ENCODE measurements at places on chromosomes 1 and 21.
A peak's percentile ranks its signal among the peaks of the same experiment; 100 is the strongest.

DNA sequence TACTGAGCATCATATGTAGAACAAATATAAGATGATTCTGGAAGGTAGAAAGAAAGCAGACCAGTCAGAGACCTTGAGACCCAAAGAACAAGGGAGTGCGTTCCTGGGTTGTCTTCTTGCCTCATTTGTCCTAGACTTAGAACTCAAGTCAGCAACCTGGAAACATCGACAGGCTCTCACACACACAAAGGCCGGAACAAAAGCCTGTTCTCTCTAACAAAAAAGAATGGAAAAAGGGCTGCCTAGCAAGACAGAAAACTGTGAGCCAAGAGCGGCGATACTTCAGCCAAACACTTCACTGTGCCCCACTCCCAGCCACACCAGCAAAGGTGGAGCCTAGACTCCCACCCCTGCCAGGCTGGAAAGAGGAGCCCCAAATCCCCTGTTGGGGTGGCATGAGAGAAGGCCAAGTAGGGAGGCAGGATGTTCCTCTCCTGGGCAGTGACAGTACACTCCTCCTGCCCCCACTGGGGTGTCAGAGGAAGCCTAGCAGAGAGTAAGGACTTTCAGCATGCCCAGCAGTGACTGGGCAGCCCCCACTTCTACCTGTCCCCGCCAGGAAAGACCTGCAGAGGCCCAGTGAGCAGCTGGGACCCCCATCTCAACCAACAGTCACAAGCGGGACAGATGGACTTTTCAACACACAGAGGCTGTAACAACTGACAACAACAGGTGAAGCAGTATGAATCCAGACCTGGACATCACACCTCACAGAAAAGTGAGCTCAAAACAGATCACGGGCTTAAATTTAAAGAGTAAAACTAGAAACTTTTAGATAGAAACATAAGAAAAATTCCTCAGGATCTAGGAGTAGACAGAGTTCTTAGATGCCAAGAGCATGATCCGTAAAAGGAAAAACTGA is 33.0 kb downstream of the MRAP start:
- peak; percentile 67 for DNase-seq

DNA sequence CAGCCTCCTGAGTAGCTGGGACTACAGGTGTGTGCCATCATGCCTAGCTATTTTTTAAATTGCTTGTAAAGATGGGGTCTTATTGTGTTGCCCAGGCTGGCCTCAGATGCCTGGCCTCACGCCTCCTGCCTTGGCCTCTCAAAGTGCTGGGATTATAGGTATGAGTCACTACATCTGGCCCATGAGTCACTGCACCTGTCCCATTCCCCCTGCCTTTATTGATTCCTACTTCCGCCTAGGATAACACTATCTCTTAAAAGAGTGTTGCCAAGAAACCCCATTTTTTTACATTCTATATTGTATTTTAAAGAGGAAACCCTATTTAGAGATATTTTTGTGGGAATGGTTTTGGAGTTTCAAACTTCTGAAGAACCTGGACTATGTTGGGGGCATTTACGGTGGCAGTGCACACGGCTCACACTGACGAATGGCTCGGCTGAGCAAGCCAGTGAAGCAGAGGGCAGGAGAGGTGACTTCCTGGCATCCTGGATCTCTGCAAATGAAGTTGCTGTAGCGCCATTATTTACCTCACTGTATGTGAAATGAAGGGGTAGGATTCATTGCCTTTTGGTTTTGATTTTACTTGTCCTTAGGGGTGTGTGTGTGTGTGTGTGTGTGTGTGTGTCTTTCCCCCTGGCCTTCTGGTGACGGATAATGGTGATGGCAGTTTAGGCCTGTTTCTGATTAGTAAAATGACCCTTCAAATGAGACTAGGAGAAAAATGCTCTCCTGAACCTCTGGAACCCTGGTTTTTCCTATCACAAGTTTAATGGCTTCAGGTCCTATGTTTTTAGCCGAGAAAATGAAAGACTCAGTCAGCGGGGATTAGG is 22.5 kb downstream of the KIF26B start:
- no peak for DNase-seq

DNA sequence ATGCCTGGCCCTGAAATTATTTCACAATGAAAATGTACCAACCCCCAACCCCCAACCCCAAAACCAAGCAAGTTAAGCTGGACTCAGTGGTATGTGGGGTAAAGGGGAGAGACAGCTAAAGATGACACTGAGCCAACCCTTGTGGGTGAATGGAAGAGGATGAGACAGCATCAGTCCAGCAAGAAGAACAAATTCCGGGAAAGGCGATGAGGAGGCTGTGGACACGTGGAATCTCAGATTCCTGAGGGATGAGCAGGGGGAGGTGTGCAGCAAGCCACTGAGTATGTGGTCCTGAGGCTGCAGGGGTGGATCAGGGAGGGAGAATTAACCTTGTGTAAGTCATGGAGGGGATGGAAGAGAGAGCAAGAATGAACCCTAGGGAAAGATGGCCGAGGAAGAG is 14.4 kb upstream of the ZNF362 start:
- no peak for DNase-seq

- DNase-seq: peak; percentile 41
Observed at GRCh38 chr21:35932232-35932911, 128.0 kb downstream of the SETD4 start.

GRCh38 chr1:80278936-80279335 is 1272.4 kb upstream of the ADGRL4 start:
- DNase-seq: no peak

DNA sequence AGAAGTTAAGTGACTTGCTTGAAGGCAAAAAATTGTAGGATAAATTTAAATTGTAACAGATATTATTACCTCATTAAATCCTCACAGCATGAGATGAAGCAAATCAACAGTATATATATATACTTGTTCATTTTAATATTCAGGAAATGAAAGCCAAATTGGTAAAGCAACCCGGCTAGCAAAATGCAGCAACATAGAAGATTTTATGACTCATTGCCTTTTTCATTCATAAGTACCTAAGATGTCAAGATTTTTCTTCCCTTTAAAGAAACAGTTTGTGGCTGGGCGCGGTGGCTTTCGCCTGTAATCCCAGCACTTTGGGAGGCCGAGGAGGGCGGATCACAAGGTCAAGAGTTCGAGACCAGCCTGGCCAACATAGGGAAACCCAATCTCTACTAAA is 190.5 kb upstream of the NRIP1 start:
- DNase-seq: no peak

- DNase-seq: no peak
Observed at GRCh38 chr1:67793562-67793961, 39.7 kb downstream of the GNG12 start.

GRCh38 chr1:93061895-93062792 is 16.9 kb upstream of the MTF2 start:
- DNase-seq: no peak

GRCh38 chr1:1891349-1892078 is 627 bp upstream of the GNB1 start:
- DNase-seq: peak; percentile 61

GRCh38 chr1:34060901-34061415 is 104.1 kb downstream of the CSMD2 start:
- no peak for DNase-seq

DNA sequence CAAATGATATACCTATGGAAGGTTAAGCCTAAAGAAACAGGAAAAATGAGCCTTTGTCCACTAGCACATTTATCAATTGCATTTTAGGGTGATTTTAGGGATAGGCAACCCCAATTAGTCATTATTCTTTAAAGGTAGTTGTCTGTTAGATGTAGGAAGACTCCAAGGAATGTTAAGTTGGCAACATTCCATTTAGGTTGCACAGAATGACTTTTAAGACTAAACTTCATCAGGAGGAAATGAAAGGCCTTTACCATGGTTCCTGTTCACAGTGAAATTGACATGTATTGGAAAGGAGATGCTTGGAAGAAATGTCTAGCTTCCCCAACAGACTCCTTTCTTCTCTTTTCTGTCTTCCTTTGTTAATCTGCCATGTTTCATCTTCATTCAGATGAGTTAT is 1.6 kb upstream of the APOBEC4 start:
- DNase-seq: no peak

DNA sequence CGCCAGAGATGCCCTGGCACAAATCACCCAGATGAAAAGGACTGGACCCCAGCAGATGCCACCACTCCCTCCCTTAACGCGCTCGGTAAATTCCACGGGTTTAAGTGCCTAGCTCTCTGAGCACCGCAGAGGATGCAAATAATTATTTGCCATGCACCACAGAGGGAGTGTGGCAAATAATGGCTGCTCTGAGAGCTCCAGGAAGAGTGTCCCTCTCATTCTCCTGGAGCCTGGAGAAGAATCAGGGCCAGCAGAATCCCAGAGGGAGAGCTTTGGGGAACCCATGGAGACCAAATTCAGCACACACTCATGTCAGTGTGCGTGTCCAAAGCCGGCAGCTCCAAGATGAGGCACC is 667 bp downstream of the HHIPL2 start:
- no peak for DNase-seq

- no peak for DNase-seq
Observed at GRCh38 chr1:165356876-165357275, 361 bp upstream of the LMX1A start.

GRCh38 chr1:33420870-33421775 is 9.8 kb downstream of the PHC2 start:
- DNase-seq: no peak

GRCh38 chr21:40194185-40194980 is 327.1 kb downstream of the PCP4 start:
- no peak for DNase-seq

- DNase-seq: no peak
Observed at GRCh38 chr1:33433509-33434362, 2.8 kb upstream of the PHC2 start.

DNA sequence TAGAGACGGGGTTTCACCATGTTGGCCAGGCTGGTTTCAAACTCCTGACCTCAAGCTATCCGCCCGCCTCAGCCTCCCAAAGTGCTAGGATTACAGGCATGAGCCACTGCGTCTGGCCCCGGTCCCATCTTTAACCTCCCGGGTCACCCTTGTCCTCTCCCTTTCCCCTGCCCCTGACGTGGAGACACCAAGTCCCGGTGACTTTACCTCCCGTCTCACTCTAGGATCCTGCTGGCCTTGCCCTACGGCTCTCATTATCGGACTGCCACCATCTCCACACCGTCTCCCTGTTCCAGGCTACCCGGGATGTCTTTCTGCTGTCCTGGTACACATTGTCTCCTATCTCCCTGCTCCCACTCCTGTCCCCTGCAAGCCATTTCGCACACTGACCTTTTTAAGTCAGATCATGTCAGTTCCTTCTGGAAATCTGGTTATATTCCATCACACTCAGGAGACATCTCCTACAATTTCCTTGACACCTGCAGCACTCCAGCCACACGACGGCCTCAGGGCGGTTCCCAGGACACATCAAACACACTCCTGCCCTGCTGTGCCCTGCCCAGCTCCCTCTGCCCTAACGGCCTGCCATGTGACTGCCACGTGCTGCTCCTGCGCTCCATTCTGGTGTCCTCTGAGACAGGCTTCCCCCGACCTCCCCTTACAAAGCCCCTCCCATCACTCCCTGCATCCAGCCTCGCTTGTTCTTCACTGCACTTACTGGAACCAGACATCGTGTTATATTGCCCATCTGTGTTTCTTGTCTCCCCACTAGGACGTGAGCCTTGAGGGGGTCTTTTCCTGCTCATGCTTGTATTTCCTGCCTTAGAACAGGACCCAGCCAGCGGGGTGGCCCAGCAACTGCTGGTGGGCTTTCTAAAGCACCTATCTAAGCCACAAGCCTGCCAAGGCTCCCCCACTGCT is 32.7 kb downstream of the TTC39A start:
- DNase-seq: no peak

GRCh38 chr1:160330119-160330518 is 12.9 kb downstream of the COPA start:
- DNase-seq: no peak

DNA sequence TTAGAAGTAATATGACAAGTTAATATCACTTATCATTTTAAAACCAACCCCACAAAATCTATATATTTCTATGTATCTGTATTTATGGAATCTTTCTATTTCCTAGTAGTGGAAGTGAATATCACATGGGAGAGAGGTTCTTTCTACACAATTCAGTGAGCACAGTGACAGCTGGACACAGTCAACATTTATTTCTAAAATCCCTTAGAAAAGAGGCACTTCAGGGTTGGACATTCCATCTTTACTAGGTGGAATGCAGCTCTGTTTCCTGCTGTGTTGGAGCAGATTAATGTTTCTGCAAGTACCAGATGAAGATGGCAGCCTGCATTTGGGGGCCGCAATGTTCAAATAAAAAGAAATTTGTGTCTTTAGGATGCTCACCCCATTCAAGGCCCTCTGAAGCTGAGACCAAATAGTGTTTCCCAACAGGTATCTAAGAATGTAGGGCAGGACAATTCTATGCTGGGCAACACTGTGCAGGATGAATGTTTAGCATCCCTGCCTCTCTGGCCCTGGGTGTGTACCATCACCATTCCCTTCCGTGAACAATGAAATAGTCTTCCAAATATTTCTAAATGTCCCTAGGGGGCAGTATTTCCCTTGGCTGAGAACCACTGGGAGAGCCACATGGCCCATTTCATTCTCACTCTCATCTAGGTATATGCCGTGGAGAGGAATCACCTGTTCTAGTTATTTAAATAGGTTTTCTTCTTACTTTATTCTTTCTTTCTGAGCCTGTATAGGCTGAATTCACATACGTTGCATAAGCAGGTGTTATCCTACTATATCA is 394.8 kb downstream of the PRDM2 start:
- DNase-seq: no peak

DNA sequence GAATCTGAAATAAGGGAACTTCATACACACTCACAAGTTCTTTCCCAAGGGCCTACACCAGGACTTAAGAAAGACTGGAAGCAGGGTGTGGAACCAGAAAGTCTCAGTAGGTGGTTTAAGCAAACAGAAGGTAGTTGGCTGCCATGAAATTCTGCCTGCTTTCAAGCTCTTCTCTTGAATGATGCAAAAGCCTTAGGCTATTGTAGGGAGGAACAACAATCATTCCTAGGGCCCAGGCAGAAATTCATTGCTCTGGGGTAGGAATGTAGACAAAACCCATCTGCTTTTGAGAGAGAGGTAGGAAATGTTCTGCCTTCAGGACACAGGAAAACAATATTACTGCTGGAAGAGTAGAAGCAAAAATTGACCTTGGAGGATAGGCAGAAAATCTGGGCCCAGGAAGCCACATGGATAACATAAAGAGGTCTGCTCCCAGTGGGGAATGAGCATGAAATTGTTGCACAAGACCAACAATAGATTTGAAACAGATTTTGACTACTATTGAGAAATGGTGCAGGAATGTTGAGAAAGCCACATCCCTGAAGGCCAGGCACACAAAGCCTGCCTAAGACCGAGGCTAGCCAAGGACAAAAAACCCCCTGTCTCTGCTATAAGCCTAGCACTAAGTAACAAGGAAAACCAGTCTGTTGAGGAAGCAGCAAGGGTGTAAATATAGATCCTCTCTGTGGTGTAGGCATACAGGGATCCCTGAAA is 22.7 kb upstream of the SFT2D2 start:
- no peak for DNase-seq

- DNase-seq: no peak
Observed at GRCh38 chr1:109225711-109226445, 12.2 kb downstream of the SARS1 start.

Data from putamen (tissue), 1 donor.